ENCODE measurements at places on chromosomes 13 and 19.

GRCh38 chr13:66853564-66853963, 376.6 kb downstream of the PCDH9 start:
- DNase-seq, result no peak
- no peaks in the 10 kb centered on the region for H3K36me3 ChIP-seq
- no peaks in the 10 kb centered on the region for H3K27me3 ChIP-seq
- no peaks in the 10 kb centered on the region for H3K4me1 ChIP-seq

- H3K4me1 ChIP-seq, result peaks cover 3% of the 10 kb centered on the region
- no peak for DNase-seq
- peaks cover 56% of the 10 kb centered on the region for H3K36me3 ChIP-seq
- no peak overlapping the region for H3K27ac ChIP-seq
- H3K27me3 ChIP-seq, result no peaks in the 10 kb centered on the region
Measured at GRCh38 chr13:94607939-94608338, 6.3 kb downstream of the GPR180 start.

GRCh38 chr19:11698231-11698630, 40.5 kb downstream of the ZNF823 start:
- no peaks in the 10 kb centered on the region for H3K27me3 ChIP-seq
- no peaks in the 10 kb centered on the region for H3K4me1 ChIP-seq
- no peak overlapping the region for H3K27ac ChIP-seq
- DNase-seq, result no peak
- no peaks in the 10 kb centered on the region for H3K36me3 ChIP-seq

- no peaks in the 10 kb centered on the region for H3K4me1 ChIP-seq
- H3K27me3 ChIP-seq, result no peaks in the 10 kb centered on the region
- no peak overlapping the region for H3K27ac ChIP-seq
- DNase-seq, result no peak
- H3K36me3 ChIP-seq, result peaks cover 48% of the 10 kb centered on the region
Measured at GRCh38 chr19:38727868-38728660, 16.2 kb downstream of the CAPN12 start.

GRCh38 chr19:45172173-45172572, 5.9 kb downstream of the TRAPPC6A start:
- no peaks in the 10 kb centered on the region for H3K4me1 ChIP-seq
- H3K27me3 ChIP-seq, result no peaks in the 10 kb centered on the region
- H3K36me3 ChIP-seq, result no peaks in the 10 kb centered on the region
- no peak overlapping the region for H3K4me3 ChIP-seq
- no peak overlapping the region for H3K27ac ChIP-seq
